ENCODE measurements at places on chromosomes 5 and 9.
A peak's percentile ranks its signal among the peaks of the same experiment; 100 is the strongest.

- DNase-seq, result no peak
Measured at GRCh38 chr5:44665101-44665701, 143.5 kb upstream of the MRPS30 start.

DNA sequence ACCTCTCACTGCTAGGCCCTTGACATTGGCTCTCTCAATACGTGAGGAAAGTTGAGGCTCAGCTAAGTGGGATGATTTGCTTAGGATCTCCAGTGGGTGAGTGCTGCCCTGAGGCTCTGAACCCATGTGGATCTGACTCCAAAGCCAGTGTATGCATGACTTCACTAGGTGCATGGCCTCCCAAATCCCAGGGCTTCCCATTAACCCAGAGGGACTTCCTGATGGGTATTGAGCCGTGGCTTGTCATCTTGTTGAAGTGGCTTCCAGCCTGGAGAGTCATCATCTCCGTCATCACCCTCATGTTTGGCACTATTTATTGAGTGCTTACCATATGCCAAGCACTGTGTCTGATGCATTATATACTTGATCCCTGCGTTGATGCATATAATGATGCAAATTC, 37.3 kb upstream of the TEX48 start:
- no peak for DNase-seq

- no peak for DNase-seq
Measured at GRCh38 chr5:40410231-40410861, 269.4 kb upstream of the PTGER4 start.

DNA sequence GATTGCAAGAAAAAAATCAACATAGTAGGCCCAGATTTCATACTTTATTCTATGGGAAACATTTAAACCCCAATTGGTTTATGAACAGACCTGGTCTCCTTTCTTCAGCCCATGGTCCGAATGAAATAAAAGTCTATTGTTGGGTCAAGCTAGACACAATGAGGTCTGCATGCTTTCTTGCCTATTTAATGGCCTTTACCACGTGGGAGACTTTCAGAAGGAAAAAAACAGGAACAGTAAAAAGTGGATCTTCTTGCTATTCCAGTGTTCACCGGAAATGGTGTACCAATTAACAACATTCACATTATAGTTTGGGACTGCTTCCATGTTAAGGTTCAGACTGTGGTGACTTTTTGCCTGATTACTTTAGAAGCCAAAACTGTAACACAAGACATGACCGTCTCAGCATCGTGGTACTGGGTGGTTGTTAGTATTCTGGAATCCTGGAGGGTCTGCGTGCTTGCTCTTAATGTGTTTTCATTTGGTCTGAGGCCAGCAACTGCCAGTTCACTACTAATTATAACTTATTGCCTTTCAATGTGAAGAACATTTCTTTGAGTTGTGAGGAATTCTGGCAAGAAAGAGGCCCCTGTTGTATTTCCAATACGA, 85.4 kb upstream of the PRRC1 start:
- no peak for DNase-seq

- DNase-seq, result peak; percentile 47
Measured at GRCh38 chr9:5869315-5870019, 21.2 kb upstream of the MLANA start.

DNA sequence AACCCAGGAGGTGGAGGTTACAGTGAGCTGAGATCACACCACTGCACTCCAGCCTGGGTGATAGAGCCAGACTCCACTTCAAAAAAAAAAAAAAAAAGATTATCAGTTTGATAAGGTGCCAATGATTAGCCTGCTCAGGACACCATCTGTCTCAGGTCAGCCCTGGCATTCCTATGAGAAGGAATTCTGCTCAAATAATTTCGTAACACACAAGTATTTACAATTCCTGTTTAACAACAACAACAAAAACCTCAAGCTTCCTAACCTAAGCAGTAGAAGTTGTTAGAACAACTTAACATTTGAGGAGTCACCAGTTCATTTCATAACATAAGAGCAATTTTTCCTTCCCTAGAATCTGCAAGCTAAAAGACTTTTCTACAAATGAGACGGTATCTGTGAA, 85.0 kb downstream of the LHFPL2 start:
- no peak for DNase-seq

- peak; percentile 29 for DNase-seq
Measured at GRCh38 chr5:135883441-135883840, 12.2 kb downstream of the IL9 start.
